ENCODE measurements at places on chromosomes 11 and 22.

DNA sequence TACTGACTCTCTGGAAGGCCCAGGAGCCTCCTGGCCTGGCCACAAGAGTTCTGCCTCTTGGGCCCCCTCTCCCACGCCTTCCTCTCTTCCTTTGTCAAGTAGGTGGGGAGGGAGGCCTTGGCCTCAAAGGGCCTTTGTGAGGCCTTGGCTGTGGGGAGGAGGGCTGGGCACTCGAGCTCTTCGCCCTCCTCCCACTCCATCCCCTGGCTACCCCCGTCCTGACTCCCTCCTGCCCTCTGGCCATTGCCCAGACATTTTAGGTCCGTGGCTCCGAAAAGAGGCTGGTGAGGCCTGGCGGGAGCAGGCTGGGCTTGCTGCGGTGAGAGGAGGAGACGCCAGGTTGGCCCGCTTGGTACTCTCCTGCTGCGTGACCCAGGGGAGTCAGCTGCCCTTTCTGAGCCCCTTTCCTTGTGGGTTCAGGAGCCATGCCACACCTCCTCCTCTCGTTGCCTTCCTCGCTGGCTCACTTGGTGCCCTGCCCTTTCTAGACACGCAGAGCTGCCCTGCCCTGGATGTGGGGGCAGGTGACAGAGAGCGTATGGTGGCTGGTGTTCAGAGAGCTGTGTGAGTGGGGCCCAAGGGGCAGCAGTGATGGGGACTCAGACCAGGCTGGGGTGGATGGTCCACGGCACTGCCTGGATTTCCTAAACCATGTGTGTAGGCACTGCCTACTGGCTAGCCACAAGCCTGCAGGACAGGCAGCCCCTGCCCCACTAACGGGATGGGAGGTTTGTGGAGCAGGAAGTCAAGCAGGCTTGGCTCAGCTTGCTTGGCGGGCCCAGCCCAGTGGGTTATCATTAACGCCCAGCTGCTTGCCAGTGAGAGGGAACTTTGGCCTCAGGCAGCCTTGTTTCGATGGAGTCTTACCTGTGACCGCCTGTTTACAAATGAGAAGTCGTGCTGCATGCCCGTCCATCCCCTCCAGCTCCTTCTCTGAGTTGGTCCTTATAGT lies 15.8 kb upstream of the OMP start:
- DNase-seq, result no peak

DNA sequence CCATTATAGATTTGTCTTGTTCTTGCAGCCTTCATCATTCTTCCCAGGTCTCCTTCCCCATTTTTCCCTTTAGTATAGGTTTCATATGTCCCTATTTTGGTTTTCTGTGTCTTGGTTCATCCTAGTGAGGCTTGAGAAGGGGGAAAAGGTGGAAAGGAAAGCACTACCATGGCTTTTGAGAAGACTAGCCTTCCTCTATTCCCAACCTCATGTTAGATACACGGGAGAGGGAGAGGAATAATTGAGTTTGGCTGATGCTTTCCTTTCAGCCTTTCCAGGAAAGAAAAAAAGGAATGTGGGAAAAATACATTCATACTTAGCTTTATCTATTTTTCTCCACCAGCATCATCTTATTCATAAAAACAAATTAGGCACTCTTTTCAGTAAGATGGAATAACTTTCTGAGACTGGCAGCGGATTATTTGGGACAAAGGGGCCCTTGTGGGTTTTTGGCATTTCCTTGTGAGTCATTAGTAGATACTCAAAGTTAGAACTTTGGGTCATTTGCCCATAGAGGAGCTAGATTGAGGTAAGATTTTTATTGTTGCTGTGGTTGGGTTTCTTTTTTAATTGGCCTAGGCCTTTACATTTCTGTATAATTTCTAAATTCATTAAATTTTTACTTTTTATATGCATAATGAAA lies 23.8 kb downstream of the CAPRIN1 start:
- DNase-seq, result peak; percentile 56

- no peak for DNase-seq
Observed at GRCh38 chr11:93942176-93942575, 79.0 kb upstream of the HEPHL1 start.

DNA sequence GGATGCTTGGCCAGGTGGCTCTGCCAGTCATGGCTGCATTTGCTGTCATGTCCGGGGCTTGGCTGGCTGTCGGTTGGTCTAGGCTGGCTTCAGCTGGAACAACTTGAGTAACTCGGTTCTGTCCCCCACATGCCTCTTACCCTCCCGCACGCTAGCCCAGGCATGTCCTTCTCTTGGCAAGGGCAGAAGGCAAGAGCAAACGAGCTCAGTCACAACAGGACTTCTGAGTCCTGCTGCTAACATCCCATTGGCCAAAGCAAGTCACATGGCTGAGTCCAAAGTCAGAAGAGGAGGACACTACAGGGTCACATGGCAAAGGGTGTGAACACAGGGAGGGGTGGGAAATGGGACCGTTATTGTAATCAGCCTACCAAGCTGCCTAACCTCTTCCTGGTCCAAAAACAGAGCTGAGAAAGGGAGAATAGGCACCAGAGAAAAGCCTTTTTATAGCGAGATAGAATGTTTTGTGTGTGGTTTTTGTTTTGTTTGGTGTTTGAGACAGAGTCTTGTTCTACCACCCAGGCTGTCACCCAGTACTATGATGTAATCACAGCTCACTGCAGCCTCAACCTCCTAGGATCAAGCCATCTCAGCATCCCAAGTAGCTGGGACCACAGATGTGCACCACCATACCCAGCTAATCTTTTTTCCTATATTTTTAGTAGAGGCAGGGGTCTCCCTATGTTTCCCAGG lies 81.9 kb downstream of the MN1 start:
- DNase-seq, result no peak

DNA sequence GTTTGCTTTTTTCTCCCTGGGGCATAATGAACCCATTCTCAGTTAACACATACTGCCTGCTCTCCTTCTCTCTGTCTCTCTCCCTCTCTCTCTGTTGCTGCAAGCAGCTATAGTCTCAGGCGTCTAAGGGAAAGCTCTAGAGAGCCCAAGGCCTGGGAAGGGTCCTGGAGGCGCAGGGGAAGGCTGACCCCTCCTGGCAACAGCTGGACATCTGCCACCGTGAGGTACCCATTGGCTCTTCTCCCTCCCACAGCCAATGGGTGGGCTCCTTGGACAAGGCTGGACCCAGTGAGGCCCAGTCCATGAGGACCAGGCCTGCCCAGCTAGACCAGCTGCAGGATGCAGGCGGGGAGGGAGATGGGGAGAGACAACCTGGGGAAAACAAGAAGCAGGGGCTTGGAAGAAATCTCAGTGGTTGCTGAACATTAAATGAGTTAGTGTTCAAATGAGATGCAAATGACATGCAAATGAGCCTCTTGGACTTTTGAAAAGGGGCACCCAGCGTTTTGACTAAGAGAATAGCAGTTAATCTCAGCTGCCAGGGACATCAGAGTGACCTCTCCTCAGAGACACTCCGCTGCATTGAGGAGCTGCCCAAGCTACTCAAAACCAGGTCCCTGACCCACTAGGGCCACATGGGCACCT lies 349.7 kb downstream of the BUD13 start:
- DNase-seq, result no peak

- no peak for DNase-seq
Observed at GRCh38 chr11:83282084-83282716, 4.0 kb downstream of the CCDC90B start.

GRCh38 chr11:11756718-11757117 lies 85.1 kb upstream of the USP47 start:
- no peak for DNase-seq

GRCh38 chr11:116180806-116181600 lies 591.8 kb downstream of the BUD13 start:
- DNase-seq, result no peak

- DNase-seq, result no peak
Observed at GRCh38 chr11:9095421-9095820, 4.0 kb upstream of the SCUBE2 start.

DNA sequence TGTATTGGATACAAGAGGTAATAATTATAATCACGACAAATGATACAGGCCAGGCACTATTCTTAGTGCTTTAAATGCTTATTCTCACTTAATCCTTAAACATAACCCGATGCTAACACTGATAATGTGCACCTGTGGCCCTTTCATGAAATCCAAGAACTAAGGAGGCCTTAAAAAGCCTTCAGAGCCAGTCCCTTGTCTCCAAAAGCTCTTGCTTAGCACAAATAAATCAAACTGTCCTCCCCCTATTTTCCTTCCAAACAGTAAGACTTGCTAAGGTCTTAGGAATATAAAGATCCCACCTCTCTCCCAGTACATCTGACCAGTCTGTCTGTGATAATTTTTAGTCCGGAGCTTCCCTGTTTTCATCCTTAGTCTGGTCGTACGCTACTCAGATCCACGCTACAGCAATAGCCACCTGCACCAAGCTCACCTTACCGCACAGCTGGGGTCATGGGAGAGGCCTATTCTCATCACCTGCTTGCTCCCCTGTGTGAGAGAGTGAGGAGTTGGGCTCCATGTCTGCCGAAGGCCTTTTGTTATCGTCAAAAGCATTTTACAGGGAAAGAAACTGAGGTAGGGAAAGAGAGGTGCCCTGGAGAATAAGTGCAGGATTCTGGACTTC lies 16.9 kb downstream of the FXYD6 start:
- no peak for DNase-seq

GRCh38 chr11:33214767-33215166 lies 42.4 kb upstream of the HIPK3 start:
- DNase-seq, result no peak

GRCh38 chr11:119739021-119739703 lies 10.2 kb upstream of the NECTIN1 start:
- no peak for DNase-seq

DNA sequence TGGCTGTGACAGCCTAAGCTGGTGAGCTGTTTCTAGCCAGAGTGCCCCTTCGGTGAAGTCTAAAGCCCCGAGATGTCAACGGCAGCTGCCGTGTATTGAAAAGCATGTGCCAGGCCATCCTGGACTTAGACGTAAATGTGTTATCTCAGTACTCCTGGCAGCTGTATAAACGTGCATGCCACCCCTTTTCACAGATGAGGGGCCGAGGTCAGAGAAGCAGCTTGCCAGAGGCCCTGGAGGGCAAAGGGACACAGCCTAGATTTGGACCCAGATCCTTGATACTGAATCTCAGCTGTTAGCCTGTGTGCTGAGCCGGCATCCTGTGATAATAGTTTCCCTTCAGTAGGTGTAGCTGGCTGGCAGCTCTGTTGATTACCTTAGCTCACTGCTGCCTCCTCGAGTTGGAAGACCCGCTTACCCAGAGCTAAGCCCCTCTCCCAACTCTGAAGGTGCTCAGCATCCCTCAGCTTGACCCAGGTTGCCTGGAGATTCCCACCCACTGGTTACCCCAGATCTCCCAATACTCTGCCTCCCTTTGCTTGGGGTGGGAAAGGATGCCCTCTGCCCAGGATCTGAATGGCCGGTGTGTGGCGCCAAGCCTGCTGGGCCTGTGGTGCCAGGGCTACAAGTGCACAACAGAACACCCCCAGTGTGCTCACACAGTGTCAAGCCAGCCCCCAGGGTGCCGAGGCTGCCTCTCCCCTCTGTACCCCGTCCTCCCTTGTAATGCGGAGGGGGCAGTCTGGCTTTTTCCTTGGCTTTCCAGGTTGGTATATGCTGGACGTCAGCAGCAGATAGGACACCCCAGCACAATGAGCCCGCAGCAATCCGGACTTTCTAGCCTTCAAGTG lies 59.8 kb upstream of the WNT7B start:
- no peak for DNase-seq

DNA sequence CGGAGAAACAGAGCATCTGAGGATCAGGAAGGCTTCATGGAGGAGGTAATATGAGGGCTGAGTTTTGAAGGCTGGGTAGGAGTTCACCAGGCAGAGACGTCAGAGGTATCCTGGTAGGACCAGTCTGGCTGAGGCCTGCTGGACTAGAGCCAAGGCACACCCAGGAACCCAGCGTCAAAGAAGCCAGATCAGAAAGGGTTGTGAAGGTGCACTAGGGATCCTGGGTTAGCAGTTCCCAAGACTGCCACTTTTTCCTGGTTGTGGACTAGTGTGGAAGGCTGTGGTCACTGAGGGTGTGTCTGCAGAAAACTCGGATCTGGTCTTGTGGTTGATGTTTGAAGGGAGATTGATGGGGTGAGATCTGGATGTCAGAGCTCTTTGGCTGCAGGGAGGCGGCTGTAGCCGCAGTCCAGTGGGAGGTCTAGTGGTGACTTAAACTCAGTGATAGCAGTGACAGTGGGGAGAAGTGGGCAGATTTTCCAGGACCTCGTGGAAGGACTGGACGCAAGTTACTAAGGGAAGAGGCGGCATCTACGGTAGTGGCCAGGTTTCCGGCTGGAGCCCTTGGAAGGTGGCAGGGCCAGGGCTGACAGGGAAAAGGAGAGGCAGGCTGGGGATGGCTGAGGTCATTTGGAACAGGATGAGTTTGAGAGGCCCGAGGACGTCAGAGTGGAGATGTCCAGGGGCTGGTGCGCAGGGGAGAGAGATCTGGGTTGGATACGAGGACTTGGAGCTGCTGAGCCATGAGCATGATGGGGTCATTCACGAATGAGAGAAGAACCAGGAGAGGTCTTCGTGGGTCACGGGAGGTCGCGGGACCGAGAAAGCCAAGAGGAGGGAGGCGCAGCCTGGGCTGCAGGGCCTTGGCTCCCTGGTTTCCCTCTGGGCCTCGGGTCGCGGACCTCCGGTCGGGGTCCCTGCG lies 10.9 kb downstream of the RELA start:
- DNase-seq, result no peak

GRCh38 chr11:27622541-27623300 lies 77.5 kb downstream of the BDNF start:
- DNase-seq, result no peak

- DNase-seq, result no peak
Observed at GRCh38 chr22:37353839-37354238, 71.5 kb downstream of the CYTH4 start.

DNA sequence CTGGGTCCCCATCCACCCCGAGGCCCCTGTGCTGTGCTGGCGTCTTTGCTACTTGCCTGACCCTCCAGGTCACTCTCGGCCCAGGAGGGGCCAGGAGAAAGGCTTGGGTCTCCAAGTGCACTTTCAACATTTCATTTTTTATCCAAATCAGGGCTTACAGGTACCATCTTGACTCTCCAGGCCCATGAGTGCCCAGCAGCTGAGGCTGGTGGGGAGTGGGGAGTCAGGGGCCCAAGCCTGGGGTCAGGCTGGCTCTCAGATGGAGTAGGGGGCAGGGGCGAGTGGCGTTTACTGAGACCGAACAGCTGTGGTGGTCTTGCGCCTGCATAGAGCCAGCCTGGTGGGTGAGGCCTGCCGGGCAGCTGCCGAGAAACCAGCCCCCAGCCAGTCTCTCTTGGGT lies 61.6 kb downstream of the MPPED1 start:
- no peak for DNase-seq

- no peak for DNase-seq
Observed at GRCh38 chr11:87861030-87861429, 314.2 kb downstream of the RAB38 start.

GRCh38 chr22:44033694-44034093 lies 9.6 kb downstream of the PARVB start:
- no peak for DNase-seq

Data from stromal cell of bone marrow (primary cell).